Cardiac muscle cell (in vitro differentiated cells and primary cell): ENCODE measurements at places on chromosomes 12 and 14.
A peak's percentile ranks its signal among the peaks of the same experiment; 100 is the strongest.

GRCh38 chr12:116331876-116332275 is 54.4 kb upstream of the MED13L start:
- DNase-seq, result no peak

DNA sequence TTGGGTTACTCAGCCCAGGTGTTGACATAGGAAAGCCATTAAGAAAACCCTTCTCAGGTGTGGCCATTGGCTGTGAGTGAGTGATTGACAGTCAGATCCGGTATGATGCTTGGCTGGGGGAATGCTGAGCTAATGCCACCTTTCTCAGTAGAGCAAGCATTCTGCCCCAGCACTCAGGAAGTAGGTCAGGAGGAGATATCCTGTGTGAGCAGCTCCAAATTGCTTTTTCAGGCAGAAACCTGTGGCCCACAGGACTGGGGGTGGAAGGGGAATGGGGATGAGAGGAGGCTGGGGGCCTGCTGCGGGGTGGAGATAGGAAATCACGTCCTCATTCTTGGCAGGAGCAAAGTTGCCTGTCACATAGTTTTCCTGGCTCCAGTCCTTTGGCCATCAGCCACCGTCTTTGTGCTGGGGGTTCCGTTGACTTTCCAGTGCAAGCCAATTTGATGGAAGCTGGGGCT is 55.7 kb downstream of the NINJ2 start:
- DNase-seq, result peak; percentile 55

DNA sequence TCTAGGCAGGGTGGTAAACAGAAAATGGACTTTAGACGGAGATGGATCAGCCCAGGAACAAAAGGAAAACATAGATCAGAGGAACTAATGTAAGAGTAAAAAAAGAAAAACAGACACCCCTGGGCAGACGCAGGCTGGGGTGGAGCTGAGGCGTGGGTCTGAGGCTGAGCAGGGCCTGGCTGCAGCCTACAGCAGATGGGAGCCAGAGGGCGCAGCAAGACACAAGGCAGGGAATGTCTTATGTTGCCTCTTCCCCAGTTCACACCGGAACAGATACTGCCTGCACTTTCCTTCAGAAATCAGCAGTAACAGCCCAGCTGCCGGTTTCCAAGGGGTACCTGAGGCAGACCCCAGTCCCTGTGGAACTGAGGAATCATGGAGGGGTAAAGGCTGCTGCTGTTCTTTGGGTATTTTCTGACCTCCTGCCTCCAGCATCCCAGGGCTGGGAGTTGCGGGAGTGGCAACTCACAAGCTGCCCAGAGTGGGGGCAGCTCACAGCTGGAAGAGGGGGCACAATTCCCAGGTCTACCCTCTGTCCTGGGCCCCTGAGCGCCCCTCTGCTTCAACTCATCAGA is 9.8 kb downstream of the ZNF605 start:
- DNase-seq, result no peak

GRCh38 chr12:24054416-24054815 is 104.9 kb upstream of the SOX5 start:
- DNase-seq, result no peak

DNA sequence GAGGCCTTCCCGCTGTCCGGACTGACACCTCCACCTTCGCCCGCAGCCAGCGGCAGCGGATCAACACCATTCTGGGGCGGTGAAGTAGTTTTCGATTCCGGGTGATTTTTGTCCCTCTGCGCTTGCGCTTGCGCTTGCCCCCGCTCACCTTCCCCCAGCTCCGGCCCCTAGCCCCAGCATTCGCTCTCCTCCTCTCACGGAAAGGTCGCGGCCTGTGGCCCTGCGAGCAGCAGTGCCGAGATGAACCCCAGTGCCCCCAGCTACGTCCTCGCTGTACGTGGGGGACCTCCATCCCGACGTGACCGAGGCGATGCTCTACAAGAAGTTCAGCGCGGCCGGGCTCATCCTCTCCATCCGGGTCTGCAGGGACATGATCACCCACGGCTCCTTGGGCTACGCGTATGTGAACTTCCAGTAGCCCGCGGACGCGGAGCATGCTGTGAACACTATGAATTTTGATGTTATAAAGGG is 22.7 kb upstream of the SRGAP1 start:
- DNase-seq, result peak; percentile 50
